ENCODE measurements at places on chromosomes 2 and 18.

DNA sequence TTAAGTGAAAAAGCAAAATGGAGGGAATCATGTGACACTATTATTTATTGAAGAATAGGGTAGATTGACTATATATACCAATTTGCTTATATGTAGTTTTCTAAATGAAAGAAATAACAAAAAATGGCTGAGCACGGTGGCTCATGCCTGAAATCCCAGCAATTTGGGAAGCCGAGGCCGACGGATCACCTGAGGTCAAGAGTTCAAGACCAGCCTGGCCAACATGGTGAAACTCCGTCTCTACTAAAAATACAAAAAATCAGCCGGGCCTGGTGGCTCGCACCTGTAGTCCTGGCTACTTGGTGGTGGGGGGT is 59.3 kb upstream of the MYCN start:
- DNase-seq = no peak

- DNase-seq = peak; percentile 70
Measured at GRCh38 chr2:46983065-46983801, 67.6 kb upstream of the MCFD2 start.

DNA sequence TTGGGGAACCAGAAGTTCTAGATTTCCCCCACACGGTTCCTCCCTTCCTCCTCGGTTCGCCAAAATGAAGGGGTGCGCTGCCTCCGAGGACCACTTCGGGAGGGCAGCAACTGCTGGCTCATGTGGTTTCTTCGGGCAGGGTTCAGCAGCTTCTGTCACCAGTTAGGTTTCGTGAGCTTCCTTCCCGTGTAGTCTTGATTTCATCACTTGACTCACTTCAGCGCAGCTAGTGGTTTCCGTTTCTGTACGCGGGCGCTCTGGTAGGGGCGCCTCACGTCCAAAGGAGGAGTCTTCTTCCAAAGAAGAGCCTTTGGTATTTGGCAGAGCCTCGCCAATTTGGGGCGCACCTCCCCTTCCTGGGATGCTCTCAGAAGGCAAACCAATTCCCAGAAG is 485 bp upstream of the GALNT3 start:
- DNase-seq = peak; percentile 85

- no peak for DNase-seq
Measured at GRCh38 chr2:58293056-58293455, 51.9 kb upstream of the FANCL start.

- DNase-seq = peak; percentile 1
Measured at GRCh38 chr18:65753520-65753919, 2.7 kb downstream of the CDH7 start.

- no peak for DNase-seq
Measured at GRCh38 chr2:221293949-221294742, 278.0 kb downstream of the EPHA4 start.

DNA sequence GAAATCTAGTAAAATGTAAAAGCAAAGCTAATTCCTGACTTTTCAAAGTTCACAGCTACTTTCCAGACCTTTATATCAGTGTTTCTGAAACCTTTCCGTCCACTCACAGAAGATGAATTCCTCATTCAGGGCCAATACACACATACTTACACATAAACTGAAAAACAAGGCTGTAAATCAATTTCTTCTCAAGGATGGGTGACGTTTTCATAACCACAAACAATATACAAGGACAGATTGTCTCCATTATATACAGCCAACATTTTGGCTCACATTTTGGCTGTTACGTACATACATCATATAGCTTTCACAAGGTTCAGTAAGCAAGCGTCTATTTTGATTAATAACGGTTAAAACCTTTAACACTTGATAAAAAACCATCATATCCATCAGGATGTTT is 1.4 kb downstream of the RPRD1A start:
- DNase-seq = no peak

- DNase-seq = no peak
Measured at GRCh38 chr2:36756438-36756837, 59.9 kb downstream of the VIT start.

DNA sequence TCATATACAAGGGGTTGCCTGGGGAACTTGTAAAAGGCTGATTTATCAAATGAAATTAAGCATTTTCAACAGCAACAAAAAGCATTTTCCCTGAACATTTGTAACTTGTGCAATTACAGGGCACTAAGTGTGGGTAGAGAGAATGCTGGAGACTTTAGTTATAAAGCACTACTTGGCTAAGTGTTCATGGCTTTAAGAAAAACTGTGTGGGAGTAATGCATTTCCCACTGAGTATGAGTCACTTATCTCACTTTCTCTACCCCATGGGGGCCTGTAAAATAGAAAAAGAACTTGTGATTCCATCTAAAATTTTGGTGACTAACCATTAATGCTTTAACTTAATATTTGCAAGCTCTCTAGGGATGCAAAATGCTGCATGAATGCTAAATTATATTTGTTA is 193.4 kb downstream of the CCDC102B start:
- DNase-seq = peak; percentile 40

DNA sequence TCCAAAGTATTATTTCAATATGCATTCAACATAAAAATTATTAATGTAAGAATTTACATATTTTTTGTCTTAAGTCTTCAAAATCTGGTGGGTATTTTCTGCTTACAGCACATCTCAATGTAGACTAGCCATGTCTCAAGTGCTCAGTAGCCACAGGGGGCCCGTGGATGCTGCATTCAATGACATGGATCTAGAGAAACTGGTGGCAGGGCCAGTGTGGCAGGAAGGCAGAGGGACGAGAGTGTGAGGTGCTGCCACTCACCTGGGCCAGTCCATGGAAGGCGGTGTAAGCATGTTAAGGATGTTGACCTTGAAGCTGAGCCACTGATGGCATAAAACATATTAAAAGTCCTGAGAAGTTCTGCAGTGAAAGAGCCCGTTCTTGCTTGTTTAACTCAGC is 6.2 kb upstream of the LIPG start:
- DNase-seq = no peak
